Activated naive CD4-positive, alpha-beta T cell treated with anti-CD3 and anti-CD28 coated beads, Interleukin-2, amount 10 ng/mL, durations not matched to agents 7 days and 5 days (primary cell): ENCODE measurements at places on chromosomes 4 and X.

- H3K36me3 ChIP-seq: no peaks in the 10 kb centered on the region
- no peak for DNase-seq
- H3K4me3 ChIP-seq: no peak overlapping the region
- no peaks in the 10 kb centered on the region for H3K4me1 ChIP-seq
Observed at GRCh38 chr4:32435308-32435707, 1715.1 kb downstream of the PCDH7 start.

DNA sequence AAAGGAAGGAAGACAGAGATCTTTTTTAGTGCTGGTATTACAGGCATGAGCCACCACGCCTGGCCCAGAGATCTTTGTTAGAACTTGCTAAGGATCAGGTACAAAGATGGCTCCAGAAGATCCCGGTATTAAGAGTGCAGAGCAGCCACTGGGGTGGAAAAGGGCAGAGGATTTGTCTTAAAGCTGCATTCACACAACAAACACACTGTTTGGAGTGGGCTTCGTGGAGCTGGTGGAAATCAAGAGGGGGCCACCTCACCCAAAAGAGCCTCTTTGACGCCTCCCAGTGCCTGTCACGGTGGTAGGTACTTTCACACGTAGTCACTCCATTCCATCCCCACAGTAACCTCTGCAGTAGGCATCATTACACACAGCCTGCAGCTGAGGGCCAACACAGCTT is 13.3 kb downstream of the HELT start:
- DNase-seq: no peak
- H3K27ac ChIP-seq: no peak overlapping the region
- H3K4me3 ChIP-seq: no peak overlapping the region
- no peaks in the 10 kb centered on the region for H3K36me3 ChIP-seq

- H3K36me3 ChIP-seq: no peaks in the 10 kb centered on the region
- no peak overlapping the region for H3K27ac ChIP-seq
- H3K27me3 ChIP-seq: no peaks in the 10 kb centered on the region
- H3K4me1 ChIP-seq: no peaks in the 10 kb centered on the region
- DNase-seq: no peak
Observed at GRCh38 chr4:143163614-143164013, 21.1 kb upstream of the USP38 start.

GRCh38 chr4:109912706-109913595 is at the start of gene EGF:
Gene EGF (plus strand): TSS chr4:109912883. CDS start chr4:109913336, 453 bp downstream.
- DNase-seq: no peak
- no peaks in the 10 kb centered on the region for H3K36me3 ChIP-seq
- peaks cover 16% of the 10 kb centered on the region for H3K27me3 ChIP-seq
- H3K4me3 ChIP-seq: no peak within 1 kb of the TSS

- DNase-seq: no peak
- no peak overlapping the region for H3K4me3 ChIP-seq
- H3K4me1 ChIP-seq: peaks cover 7% of the 10 kb centered on the region
- no peaks in the 10 kb centered on the region for H3K36me3 ChIP-seq
- no peaks in the 10 kb centered on the region for H3K27me3 ChIP-seq
Observed at GRCh38 chr4:98539741-98540140, 118.7 kb downstream of the TSPAN5 start.
